Frontal cortex (tissue), 4 donors: ENCODE measurements at places on chromosomes 2 and 18. TPM values are rescaled to one million over a fixed set of nuclear protein-coding genes. Genes with fewer than 3 reads are reported as not detected.

The NCL gene
- 137 TPM for total RNA-seq

The GAL3ST2 gene
- 0.41 TPM for total RNA-seq

The RBM43 gene
- total RNA-seq: 2.0 TPM

The TNFAIP6 gene
- 0.41 TPM for total RNA-seq

The HSPE1 gene
- total RNA-seq: 62.8 TPM

The WNT10A gene
- total RNA-seq: not detected

The RAB3GAP1 gene
- total RNA-seq: 61.1 TPM

The TRIM43 gene
- not detected for total RNA-seq

The CMPK2 gene
- 10.2 TPM for total RNA-seq

The LIMS4 gene
- total RNA-seq: 0.41 TPM

The G6PC2 gene
- not detected for total RNA-seq

The FHOD3 gene
- 46.9 TPM for total RNA-seq

The ELAC1 gene
- 11.0 TPM for total RNA-seq

The PROKR1 gene
- total RNA-seq: 0.82 TPM

The ALPP gene
- total RNA-seq: not detected

The TXNDC2 gene
- total RNA-seq: not detected

The TTC27 gene
- total RNA-seq: 28.5 TPM

The IL18R1 gene
- total RNA-seq: 0.41 TPM

The RIT2 gene
- total RNA-seq: 29.3 TPM

The IL1B gene
- total RNA-seq: 0.41 TPM

The SLC16A14 gene
- total RNA-seq: 62.0 TPM

The HAAO gene
- 0.82 TPM for total RNA-seq

The PRSS56 gene
- total RNA-seq: under 0.01 TPM

The KIF5C gene
- 388 TPM for total RNA-seq

The NTSR2 gene
- 0.82 TPM for total RNA-seq

The GAREM1 gene
- 35.9 TPM for total RNA-seq

The GPR45 gene
- 0.82 TPM for total RNA-seq

The GKN2 gene
- total RNA-seq: not detected

The CNOT9 gene
- total RNA-seq: 47.3 TPM

The ESPNL gene
- under 0.01 TPM for total RNA-seq

The DSEL gene
- total RNA-seq: 51.4 TPM

The CDH20 gene
- 6.9 TPM for total RNA-seq

The ZSWIM2 gene
- total RNA-seq: 0.41 TPM

The TMEFF2 gene
- 37.5 TPM for total RNA-seq

The MEP1B gene
- 0.41 TPM for total RNA-seq

The SPDYA gene
- 0.82 TPM for total RNA-seq

The LHCGR gene
- under 0.01 TPM for total RNA-seq

The CREG2 gene
- 9.8 TPM for total RNA-seq

The LINC00305 gene
- total RNA-seq: not detected

The COPS8 gene
- total RNA-seq: 148 TPM

The ZNF396 gene
- total RNA-seq: 4.1 TPM

The POTEF gene
- not detected for total RNA-seq

The RAB17 gene
- 0.41 TPM for total RNA-seq

The MAP3K19 gene
- 0.41 TPM for total RNA-seq

The CHST9 gene
- 2.4 TPM for total RNA-seq

The NRP2 gene
- total RNA-seq: 26.1 TPM

The ANTXR1 gene
- 8.2 TPM for total RNA-seq

The RAX gene
- total RNA-seq: not detected

The C2orf66 gene
- not detected for total RNA-seq

The ACVR2A gene
- 157 TPM for total RNA-seq

The STEAP3 gene
- under 0.01 TPM for total RNA-seq

The MDH1B gene
- total RNA-seq: 4.5 TPM

The ABCB11 gene
- total RNA-seq: under 0.01 TPM

The NAT8 gene
- total RNA-seq: not detected

The ADRA2B gene
- total RNA-seq: under 0.01 TPM
